ENCODE measurements at places on chromosomes 12 and 14.

DNA sequence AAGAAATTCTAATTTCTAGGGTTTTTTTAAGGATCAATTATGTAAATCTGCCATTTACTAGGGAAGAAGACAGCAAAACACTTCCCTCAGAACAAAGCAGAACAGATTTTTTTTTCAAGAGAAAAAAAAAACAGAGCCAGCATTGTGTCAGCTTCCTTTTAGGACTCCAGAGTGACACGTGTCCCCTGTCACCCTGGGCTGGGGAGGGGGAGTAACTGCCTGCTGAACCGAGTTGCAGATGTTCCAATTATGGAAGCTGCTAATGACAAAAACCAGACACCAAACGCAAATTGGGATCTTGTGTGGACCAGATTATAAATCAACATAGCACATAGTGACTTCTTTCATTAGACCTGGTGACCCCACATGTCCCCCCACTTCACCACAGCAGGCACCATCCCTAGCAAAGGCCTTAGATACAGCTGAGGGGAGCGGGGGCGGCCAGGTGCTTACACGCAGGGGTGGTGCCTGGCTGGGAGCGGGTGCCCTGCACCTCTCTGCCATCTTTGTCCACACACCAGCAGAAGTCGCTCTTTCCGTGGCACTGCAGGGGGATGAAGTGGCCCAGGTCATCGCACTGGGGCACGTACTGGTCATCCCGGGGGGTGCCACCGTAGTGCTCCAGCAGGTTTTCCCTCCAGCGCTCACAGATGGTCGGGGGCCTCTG, 25.4 kb downstream of the RTRAF start:
- no peak for DNase-seq

DNA sequence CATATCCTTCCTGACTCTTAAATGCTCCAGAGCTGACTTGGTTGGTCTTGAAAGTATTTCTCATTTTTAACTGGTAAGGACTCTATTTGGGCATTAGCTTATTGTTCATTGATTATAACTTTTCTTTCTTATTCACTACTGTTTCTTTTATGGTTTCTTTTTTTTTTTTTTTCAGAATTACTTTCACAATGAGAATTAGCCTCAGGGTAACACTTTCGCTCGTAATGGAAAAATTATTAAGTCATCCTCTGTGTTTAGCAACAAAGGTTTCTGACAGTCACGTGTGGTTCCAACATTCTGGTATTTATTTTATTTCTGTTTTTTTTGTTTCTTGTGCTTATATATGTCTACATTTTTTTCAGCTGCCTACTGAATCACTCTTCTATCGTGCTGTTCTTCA, 80.0 kb downstream of the METTL25 start:
- no peak for DNase-seq

- no peak for DNase-seq
These were observed 365.7 kb downstream of the ALG10 start for GRCh38 chr12:34387711-34388635.

DNA sequence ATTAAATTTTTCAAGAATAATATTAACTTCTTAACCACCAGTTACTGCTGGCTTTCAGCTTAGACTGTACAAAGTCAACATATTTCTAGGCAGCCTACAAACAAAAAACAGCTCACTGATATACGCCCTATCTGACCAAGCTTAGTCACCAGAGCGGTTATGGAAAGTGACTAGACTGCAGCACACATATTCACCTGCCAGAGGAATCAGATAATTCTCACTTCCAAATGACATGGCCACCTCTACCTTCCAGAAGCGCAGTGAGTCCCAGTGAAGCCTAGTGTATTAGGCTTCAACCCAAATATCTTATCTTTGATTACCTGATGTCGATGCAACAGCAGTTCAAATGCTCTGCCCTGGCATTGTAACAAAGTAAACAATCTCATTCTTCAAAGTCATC, 8.5 kb downstream of the STXBP6 start:
- DNase-seq = no peak

DNA sequence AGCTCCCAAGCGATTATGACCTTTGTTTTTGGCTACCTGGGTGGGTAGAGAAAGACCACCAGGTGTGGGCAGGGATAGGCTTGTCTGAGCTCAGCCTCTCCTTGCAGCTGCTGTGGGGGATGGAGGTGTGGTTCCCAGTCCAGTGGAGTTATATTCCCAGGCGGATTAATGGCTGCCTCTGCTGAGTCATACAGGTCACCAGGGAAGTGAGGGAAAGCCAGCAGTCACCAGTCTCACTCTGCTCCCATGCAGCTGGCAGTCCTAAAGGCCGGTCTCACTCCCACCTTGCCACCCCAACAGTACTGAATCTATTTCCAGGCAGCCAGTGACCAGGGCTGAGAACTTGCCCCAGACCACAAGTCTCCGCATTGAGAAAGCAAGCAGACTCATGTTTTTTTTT, 399.2 kb downstream of the VRK1 start:
- no peak for DNase-seq

- no peak for DNase-seq
These were observed 68.7 kb downstream of the FOXN4 start for GRCh38 chr12:109240365-109240764.

DNA sequence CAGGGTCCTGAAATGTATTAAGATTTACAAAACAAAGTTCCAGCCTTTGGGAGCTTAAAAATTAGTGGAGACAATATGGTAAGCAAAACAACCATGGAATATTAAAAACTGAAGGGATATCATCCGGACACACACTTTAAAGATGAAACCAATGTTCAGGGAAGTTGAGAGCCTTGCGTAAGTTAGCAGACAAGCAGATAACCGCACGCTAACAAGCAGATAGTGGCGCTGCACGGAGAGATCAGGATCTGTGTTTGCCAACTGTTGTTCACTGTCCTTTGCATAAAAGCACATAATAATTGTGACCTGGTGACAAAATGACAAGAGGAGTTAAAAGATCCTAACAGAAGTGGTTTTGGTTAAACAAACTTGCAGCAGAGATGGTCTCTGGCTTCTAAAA, 14.3 kb upstream of the TMEM229B start:
- no peak for DNase-seq

DNA sequence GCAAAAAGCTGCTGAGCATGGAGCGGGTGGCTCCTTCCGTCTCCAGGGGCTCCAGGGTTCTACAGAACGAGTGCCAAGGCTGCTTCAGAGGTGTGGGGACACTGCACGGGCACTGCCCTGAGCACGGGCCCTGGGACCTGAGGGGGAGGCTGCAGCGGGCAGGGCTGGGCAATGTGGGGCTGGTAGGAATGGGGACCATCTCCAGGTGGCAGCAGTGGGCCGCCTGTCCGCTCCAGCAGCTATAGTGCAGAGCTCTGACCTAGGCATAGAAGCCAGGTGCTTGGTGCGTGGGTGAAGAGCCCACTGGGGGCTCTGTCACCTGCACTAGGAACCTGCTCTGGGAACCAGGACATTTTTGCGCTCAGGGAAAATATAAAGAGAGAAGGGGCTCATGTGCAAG, 22.3 kb downstream of the HDAC7 start:
- peak; percentile 87 for DNase-seq

GRCh38 chr12:46299851-46300250, 31.0 kb upstream of the SLC38A1 start:
- no peak for DNase-seq

DNA sequence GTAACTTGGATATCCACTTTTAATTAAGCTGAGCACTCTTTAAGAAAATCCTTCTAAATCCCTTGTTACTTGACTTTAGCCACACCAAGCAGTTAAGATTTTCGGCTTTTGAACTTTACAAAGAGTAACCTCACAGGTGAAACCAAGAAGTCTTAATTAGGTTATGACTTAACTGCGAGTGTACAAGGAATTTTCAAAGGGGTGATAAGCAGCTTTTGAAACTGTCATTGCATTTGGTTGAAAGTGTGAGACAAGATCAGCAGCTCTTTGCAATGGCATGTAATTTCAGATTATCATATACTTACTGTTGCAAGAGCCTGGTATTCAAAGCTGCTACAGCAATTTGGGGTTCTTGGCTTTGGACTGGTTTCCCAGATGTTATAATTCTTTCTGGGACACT, 137.5 kb downstream of the TMEM117 start:
- no peak for DNase-seq

GRCh38 chr12:80589077-80589476, 118.4 kb upstream of the MYF6 start:
- no peak for DNase-seq

DNA sequence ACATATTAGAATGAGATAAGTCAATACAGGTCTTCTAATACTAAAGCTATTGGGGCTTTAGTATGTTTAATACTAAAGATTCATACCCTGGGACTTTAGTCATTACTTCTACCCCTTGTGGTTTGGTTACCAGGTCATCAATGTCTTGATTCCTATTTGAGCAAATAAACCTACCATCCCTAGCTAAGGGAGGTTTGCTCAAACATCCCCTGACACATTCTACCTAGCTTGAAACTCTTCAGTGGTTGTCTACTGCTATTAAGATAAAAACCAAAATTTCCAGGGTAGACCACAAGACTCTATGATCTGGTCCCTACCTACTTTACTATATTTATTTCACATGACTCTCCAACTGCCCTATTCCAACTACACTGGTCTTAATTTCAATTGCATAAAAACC, 7.3 kb upstream of the C2CD5 start:
- no peak for DNase-seq

- no peak for DNase-seq
These were observed 100.2 kb upstream of the PARP11 start for GRCh38 chr12:3973269-3973884.

- DNase-seq = no peak
These were observed 1.9 kb upstream of the CLEC2D start for GRCh38 chr12:9667403-9668160.

- DNase-seq = no peak
These were observed 137.0 kb downstream of the CRADD start for GRCh38 chr12:93813972-93814821.

GRCh38 chr14:91338379-91338778, 79.2 kb downstream of the CCDC88C start:
- DNase-seq = no peak

GRCh38 chr14:51202914-51203665, 37.0 kb upstream of the TMX1 start:
- DNase-seq = no peak

GRCh38 chr12:27398466-27398865, 48.1 kb upstream of the SMCO2 start:
- DNase-seq = no peak

DNA sequence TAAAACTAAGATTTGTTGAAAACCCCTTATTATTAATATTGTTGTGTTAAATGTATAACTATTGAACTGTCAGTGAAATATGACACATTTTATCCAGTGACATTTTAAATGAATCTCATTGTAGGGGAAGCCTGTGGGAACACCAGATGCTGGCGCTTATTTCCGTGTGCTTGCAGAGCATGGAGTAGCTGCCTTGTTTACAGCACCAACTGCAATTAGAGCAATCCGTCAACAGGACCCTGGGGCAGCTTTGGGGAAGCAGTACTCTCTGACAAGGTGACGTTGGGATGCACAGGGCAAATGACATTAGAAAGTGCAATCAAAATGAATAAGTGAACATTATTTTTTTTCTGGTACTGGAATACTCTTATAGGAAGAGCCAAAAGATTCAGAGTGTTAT, 96.8 kb downstream of the ACSS3 start:
- DNase-seq = no peak

- DNase-seq = no peak
These were observed 8.2 kb downstream of the WBP11 start for GRCh38 chr12:14795028-14795448.

GRCh38 chr12:20489645-20490044, 121.3 kb downstream of the PDE3A start:
- DNase-seq = no peak

- DNase-seq = no peak
These were observed 4.8 kb downstream of the MYH7 start for GRCh38 chr14:23430723-23431085.

DNA sequence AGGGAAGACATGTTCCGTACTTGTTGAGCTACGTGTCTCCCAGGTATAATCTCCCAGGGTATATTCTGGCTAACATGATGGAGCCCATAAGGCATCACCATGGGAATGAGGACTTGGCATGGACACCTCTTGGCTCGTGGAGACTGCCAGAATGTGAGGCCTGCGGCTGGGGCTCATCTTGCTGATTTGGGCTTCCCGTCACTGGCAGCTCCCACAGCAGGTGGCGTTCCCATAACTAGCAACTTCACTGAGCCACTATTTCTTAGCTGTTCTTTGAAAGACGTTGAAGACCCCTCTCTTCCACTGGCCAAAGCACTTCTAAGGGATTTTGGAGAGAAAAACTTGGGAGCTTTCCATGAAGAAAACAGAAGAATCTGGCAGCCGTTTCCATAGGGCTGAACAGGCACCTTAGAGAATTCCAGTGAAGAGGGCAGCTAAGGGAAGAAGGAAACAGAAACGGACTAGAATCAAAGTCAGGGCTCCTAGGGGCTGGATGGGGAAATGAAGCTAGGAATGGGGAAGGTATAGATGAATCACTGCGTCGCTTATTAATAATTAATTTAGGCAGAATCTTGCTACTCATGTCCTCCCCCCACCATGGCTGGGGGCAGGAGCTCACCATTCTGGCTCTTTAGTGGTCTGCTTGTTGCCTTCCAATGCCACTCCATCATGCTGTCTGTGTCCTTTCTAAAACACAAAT, 39.7 kb upstream of the FOS start:
- no peak for DNase-seq

GRCh38 chr14:22084393-22085281, 411.0 kb upstream of the OR4E1 start:
- DNase-seq = no peak
